CD8-positive, alpha-beta memory T cell (primary cell): ENCODE measurements at places on chromosomes 6 and 20. TPM values are rescaled to one million over a fixed set of nuclear protein-coding genes. Genes with fewer than 3 reads are reported as not detected.

DNA sequence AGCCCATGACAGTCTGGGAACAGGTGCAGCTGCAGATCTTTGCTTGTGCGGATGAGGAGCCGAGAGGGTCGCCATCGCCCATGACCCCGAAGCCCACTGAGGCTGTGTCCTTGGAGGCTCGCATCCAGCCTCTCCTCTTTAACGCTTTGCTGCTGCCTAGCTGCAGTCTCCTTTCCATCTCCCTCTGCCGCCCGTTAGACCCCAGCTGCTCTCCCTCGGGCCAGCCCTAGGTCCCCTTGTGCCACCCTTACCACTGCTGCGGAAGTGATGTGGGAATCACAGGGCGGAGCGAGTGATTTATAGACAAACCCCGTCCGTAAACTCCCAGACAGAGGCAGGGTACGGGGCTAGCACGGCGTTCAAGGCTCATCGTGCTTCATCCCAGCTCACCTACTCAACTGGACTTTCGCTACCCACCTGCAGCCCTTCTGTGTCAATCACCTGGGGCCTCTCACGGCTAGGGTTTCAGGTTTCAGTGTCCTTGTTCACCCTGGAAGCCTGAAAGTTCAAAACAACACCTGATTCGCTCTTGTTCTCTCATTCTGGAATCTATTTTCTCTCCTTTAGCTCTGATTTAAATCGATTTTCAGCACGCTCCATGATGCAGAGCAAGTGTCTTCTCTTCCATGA, 76.1 kb downstream of the PAX1 start:
- no peak for DNase-seq

GRCh38 chr6:109381061-109381746, 1.1 kb downstream of the CD164 start:
- no peak for DNase-seq

DNA sequence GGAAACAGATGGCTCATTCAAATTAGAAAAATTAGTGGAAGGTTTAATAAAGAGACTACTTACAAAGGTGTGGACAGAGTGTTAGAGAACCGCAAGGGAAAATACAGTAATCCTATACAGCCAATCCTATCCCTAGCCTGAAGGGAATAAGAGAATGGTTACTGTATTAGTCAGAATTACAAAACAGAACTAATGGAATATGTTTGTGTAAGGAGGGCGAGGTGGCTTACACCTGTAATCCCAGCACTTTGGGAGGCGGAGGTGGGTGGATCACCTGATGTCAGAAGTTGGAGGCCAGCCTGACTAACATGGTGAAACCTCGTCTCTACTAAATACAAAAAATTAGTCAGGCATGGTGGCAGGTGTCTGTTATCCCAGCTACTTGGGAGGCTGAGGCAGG, 16.3 kb upstream of the TRPC4AP start:
- no peak for DNase-seq

DNA sequence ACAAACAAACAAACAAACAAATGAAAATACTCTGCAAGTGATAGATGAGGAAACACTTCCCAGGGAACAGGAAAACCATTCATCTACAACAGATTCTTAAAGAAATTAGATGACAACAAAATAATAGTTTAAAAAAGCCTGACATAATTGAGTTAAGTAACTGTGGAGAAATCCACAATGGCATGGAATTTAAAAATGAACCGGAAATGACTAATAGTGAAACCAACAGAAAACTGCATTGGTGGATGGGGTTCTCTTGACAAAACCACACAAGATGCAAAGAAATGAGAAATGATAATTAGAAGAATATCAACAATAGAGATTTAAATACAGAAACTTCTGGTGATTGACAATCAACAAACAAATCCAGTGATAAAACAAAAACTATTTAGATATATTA, 785.6 kb downstream of the QKI start:
- DNase-seq: no peak

DNA sequence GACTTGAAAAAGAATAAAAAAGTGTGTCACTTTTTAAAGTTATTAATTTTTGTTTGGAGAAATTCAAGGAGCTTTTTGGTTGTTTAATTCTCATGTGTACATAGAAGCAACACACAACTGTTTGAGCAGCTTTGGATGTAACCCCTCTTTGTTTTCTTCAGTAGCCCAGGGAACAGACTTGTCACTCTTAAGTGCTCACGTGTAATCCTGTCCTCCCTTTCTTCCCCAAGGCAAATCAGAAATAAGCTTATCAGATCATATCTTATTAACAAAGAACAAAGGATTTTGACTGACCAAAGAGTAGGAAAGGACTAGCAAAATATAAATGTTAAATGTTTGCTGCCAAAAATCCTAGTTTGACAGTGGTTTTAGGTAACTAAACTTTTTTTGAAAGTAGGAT, 7.3 kb upstream of the FLRT3 start:
- no peak for DNase-seq

- DNase-seq: no peak
Observed at GRCh38 chr6:51934098-51934497, 153.3 kb downstream of the PKHD1 start.

- DNase-seq: no peak
Observed at GRCh38 chr6:18412644-18413043, 25.5 kb downstream of the RNF144B start.

DNA sequence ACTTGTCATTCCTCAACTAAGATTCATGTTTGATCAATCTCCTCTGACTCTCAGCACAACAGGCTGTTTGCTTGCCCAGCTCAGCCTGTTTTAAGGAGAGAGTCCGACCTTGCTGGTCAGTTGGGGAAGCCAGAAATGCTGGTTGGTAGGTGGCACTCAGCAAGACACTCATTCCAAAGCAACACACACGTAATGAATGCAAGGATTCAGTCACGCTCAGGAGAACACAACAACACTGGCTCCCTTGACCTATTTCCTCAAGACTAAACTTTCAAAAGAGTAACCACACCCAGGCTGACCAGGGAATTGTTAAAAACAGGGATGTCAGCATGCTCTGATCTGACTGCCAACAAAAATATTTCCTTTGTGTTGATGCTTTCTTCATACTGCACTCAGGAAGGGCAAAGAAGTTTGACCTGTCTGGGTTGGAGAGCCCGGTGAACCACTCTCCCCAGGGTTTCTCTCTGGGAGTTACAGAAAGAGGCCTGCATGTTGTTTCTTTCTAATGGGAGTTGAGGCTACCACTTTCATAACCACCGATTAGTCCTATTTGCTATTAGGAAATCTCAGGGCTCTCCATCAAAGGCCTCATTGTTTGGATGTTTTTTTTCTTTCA, 25.6 kb upstream of the PREP start:
- DNase-seq: no peak

- DNase-seq: no peak
Observed at GRCh38 chr20:3042625-3043024, 797 bp upstream of the GNRH2 start.

- no peak for DNase-seq
Observed at GRCh38 chr6:164104432-164104831, 689.9 kb downstream of the QKI start.

DNA sequence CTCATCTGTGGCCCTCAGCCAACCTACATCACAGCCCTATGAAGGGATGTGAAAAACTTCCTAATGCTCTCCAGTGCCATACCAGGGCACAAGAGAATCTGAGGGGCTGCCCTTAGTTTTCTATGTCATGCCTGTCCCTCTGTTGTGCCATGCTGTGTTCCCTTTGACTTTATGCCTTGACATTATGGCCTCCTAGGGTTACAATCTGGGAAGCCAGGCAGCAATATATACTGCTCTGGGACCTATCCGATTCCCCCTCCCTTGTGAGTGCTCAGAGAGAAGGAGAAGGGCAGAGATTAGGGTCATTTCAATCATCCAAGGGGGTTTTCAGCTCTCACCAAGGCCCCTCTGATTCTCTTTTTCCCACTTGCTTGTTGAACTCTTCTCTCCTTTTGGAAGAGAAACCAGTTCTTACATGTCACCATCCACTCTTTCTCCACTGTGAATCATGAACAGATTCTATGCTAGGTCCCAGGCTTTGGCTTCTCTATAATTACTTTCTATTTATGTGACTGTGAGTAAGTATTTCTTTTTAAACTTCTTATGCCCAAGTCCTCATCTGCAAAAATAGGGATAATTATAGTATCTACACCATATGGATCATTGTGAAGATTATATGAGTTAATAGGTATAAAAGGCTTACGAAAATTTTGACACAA, 14.2 kb upstream of the FRK start:
- no peak for DNase-seq

DNA sequence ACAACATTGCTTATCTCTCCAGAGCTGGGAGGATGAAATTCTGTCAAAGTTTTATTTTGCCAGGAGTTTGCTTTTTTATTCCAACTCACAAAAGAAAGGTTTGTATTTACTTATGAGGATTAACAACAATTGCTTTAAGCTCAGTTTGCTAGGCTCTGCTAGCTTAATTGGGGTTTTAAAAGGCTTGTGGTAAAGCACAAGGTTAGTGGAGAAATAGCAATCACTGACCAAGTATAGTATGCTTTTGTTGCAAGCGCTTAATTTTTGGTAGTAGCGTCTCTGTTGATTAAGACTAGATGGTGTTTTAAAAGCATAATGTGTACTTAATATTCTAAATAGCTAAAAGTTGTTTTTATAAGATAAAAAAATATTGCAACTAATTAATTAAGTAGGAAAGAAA, 45.7 kb downstream of the TINAG start:
- no peak for DNase-seq

DNA sequence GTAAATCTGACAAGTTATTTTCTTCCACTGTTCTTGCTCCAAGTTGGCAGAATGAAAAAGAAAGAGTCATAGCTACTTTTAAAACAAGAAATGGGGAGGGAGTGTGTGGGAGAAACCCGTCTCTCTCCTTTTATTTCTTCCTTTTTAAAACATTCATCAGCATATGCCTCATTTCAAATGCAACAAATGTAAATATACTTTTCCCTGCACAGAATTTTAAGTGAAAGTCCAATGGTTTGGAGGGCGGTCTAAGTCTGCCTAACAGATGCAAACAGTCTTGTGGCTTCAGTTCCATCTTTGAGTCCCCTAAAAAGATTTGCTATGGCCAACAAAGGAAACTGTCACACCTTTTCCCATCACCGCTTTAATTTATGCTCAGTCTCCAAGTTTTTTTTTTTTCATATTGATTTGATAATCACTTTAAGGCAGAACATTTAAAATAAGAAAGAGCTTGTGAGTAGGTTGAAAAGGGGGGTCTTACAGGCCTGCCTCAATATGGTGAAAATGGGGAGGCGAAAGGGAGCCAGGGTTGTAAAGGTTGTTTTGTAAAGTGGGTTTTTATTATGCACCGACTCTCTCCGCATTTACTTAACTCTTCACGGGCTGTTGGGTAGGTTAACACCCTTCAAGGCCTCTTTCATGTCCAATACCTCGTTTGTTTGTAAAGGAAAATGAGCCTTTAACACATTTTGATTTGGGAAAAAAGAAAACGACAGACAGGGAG, 4.6 kb downstream of the TFAP2D start:
- no peak for DNase-seq

GRCh38 chr6:75926293-75927168, 145.9 kb downstream of the IMPG1 start:
- no peak for DNase-seq

- no peak for DNase-seq
Observed at GRCh38 chr20:25032478-25033264, 25.3 kb downstream of the ACSS1 start.

- DNase-seq: no peak
Observed at GRCh38 chr20:59645271-59645670, 40.9 kb downstream of the PHACTR3 start.

DNA sequence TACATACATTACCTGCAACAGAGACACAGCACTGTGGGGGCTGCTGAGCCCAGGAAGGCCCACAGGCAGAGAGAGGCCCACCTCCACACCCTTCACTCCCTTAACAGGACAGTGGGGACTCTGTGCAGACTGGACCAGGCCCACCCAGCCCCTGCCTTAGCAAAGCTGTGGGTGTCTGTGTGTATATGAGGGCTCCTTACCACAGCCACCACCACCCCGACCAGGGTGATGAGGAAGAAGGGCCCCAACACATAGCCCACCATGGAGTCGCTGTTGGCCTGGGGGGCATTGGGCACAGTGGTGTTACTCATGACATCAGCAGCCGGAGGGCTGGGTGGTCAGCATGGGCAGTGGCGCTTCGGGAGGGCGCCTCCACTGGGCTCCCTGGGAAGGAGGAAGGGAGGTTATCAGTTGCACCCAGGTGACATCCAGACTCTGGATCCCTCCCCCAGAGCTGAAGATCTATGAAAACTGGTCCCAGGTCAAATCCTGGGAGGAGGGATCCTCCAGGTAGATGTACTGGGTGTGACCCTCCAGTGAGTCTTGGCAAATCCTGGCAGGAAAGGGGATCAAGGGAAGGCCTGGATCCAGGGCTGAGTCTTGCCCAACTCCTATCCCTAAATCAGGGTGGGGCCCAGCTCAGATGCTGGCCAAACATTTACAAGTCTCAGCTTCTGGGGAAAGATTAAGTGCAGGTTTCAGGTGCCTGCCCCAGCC, 1.2 kb downstream of the SMIM29 start:
- DNase-seq: no peak

- DNase-seq: no peak
Observed at GRCh38 chr6:15284743-15285142, 38.9 kb downstream of the JARID2 start.

GRCh38 chr6:27263886-27264285, 16.4 kb downstream of the PRSS16 start:
- no peak for DNase-seq

DNA sequence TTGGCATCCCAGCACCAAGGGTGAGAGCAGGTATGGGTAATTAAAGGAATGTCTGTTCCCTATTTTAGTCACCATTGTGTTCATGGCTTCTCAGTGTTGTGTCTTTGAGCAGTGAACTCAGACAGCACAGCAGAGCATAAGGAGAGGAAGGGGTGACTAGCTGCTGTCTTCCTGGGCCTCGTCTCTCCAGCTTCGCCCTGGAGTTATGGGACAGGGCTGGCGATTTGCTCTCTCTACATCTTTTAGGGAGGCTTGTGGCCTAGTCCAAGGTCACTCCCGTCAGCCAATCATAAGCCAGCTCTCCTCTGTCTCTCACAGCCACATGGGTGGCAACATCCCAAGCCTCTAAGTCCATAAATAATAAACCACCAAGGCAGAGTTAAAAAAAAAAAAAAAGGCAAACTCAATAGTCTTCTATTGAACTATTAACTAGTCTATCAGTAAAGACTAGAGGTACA, 7.3 kb downstream of the CST3 start:
- no peak for DNase-seq

GRCh38 chr6:125784365-125784764, 6.4 kb upstream of the NCOA7 start:
- no peak for DNase-seq

GRCh38 chr6:41028561-41029412, 10.2 kb downstream of the UNC5CL start:
- DNase-seq: no peak

DNA sequence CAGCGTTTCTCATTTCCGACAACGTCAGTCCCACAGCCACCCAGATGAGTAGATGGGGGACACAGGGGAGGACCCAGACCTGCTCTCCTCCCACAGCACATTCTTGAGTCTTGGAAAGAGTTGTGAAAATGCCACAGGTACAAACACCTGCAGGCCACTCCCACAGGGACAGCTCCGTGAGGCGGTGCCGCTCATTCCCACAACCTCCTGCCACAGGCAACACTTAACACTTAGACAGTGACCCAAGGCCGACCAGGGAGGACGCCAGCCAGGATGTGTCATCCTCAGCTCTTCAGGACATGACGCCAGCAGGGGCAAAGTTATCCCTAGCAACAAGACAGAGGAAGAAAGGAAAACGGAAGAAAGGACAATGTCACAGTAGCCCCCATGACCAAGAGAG, 22.9 kb upstream of the HLA-B start:
- no peak for DNase-seq

Gene KCNS1
- total RNA-seq: 0.16 TPM

Gene PSORS1C2
- total RNA-seq: not detected

Gene PRDM13
- total RNA-seq: 0.07 TPM

Gene DLK2
- 1.9 TPM for total RNA-seq

Gene GABRR1
- not detected for total RNA-seq

Gene OR2B6
- not detected for total RNA-seq

Gene CASP8AP2
- total RNA-seq: 30.8 TPM

Gene IL17A
- 0.63 TPM for total RNA-seq

Gene ZKSCAN8
- total RNA-seq: 15.6 TPM
